ENCODE measurements at places on chromosomes 2 and 18.

- DNase-seq: no peak
These were observed 63.8 kb upstream of the DARS1 start for GRCh38 chr2:136049011-136049742.

DNA sequence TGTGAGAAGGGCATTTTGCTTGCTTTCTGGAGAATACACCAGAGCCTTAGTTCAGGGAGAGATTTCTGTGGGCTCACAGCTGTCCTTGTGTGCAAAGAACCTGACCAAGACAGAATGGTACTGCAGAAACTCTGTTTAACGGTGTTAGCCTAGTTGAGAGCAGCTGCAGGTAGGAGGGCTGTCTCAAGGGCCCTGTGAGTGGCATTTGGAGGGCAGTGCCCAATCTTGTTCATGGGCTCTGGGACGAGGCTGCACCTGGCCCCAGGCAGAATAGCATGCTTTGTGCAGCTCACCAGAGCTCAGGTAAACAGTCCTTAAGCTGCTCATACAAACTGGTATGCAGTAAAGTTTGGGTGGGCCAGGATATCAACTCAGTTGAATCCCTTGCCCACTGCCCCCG, 16.9 kb upstream of the RGPD4 start:
- DNase-seq: no peak

- DNase-seq: no peak
These were observed 148.8 kb downstream of the INO80D start for GRCh38 chr2:205937211-205937610.

- DNase-seq: no peak
These were observed 175.3 kb upstream of the THUMPD2 start for GRCh38 chr2:39954346-39954745.

DNA sequence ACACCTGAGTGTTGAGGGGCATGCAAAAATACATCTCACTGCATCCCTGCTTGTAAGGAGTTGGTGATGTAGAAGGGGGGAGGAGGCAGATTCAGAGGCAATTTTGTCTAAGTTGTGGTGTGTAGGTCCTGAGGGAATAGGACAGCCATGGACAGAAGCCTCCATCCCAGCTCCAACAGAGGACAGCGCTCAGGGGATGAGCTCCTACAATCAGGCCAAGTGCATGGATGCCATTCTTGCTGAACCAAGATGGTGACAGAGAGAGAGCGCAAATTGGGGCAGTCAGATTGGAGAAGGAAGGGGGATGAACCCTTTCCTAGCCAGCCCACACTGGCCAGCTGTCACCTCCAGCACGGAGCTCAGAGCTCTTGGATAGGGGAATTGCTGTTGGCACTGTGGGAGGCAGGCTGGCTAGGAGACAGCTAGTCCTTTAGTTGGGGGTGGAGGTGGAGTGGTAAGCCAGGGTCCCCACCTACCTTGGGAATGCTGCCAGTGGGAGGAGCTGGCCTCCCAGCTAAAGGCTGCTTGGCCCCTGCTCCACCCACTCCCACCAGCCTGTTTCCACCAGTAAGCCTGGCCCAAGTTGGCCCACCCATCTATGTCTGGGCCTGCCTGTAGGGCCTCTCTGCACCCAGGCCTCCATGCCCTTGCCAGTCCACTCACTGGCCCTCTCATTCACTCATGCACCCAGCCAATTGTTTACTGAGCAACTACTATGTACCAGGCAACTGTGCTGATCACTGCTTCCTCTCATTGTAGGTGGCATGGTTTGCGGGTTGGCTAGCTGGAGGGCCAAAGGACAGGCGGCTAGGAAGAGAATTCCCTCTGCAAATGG, 2.5 kb upstream of the PER2 start:
- DNase-seq: no peak

DNA sequence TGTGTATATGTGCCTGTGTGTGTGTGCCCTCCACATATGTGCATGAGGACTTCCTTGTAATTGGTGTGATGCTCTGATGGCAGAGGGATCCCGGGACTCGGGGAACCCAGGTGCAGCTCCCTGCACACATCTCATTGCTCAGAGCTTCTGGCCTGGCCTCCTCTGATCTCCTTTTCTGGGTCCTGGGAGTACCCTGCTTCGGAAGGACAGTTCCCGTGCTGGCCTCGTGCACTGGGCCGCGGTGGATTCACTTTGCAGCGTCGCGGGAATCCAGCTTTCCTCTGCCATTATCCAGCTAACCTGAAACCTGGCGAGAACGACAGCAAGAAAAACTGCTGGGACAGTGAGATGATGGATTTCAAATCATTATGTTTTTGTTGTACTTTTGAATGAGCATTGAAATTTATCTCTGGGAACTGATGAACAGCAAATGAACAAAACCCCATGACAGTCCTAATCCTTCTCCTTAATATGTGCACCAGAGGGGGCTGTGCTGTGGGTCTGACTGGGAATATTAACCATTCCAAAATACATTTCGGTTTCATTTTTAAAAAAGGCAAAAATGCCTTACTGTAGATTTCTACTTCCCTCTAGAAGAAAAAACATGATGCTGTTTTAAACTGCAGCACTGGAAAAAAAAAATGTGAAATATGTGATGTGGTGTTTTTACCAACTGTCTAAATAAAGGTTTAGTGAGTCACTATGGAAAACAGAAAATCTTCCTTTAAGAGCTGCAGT, 78.2 kb downstream of the PTGR3 start:
- DNase-seq: no peak
